Activated naive CD8-positive, alpha-beta T cell treated with anti-CD3 and anti-CD28 coated beads, Interleukin-2, amount 10 ng/mL, durations not matched to agents 7 days and 5 days (primary cell): ENCODE measurements at places on chromosomes 7 and 10. TPM values are rescaled to one million over a fixed set of nuclear protein-coding genes. Genes with fewer than 3 reads are reported as not detected.

Gene EGR2
- 1.4 TPM for total RNA-seq

Gene PCLO
- not detected for total RNA-seq

Gene TDRD1
- total RNA-seq, result 0.08 TPM

Gene HOGA1
- not detected for total RNA-seq

Gene VTI1A
- total RNA-seq, result 43.2 TPM

Gene NEBL
- not detected for total RNA-seq

Gene WEE2
- total RNA-seq, result not detected

Gene RELN
- total RNA-seq, result not detected

Gene DNAJC12
- total RNA-seq, result 3.6 TPM

Gene ANLN
- total RNA-seq, result 57.7 TPM

Gene ELFN1
- not detected for total RNA-seq

Gene NUDCD3
- total RNA-seq, result 113 TPM

- H3K27me3 ChIP-seq, result peaks cover 2% of the 10 kb centered on the region
- H3K4me3 ChIP-seq, result no peak overlapping the region
- H3K36me3 ChIP-seq, result no peaks in the 10 kb centered on the region
- peak; percentile 11 for DNase-seq
Measured at GRCh38 chr7:30928254-30928872, 16.7 kb downstream of the AQP1 start.

GRCh38 chr7:94244760-94245159 lies 149.9 kb upstream of the COL1A2 start:
- no peaks in the 10 kb centered on the region for H3K4me1 ChIP-seq
- no peak overlapping the region for H3K4me3 ChIP-seq

- H3K36me3 ChIP-seq, result peaks cover 2% of the 10 kb centered on the region
- no peak overlapping the region for H3K27ac ChIP-seq
- peaks cover 10% of the 10 kb centered on the region for H3K27me3 ChIP-seq
- peaks cover 11% of the 10 kb centered on the region for H3K4me1 ChIP-seq
Measured at GRCh38 chr7:100489824-100490223, 6.1 kb downstream of the NYAP1 start.

DNA sequence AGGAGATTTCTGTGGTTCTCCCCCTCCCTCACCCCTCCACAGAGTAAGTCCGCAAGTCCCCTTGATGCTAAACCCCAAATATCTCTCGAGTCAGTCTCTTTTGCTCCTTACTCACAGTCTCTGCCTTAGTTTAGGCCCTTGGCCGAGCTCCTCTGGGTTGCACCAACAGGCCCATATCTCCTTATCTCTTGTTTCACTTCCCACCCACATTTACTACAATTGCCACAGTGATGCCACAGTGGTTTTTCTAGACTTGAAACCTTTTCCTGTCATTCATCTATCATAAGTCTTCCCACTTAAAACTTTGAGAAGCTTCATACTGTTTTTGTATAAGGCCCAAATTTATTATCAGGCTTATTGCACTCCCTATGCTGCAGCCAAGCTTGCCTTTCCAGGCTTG lies 23.4 kb upstream of the NME8 start:
- DNase-seq, result no peak
- H3K4me3 ChIP-seq, result no peak overlapping the region
- H3K36me3 ChIP-seq, result peaks cover 2% of the 10 kb centered on the region
- peaks cover 13% of the 10 kb centered on the region for H3K27me3 ChIP-seq

DNA sequence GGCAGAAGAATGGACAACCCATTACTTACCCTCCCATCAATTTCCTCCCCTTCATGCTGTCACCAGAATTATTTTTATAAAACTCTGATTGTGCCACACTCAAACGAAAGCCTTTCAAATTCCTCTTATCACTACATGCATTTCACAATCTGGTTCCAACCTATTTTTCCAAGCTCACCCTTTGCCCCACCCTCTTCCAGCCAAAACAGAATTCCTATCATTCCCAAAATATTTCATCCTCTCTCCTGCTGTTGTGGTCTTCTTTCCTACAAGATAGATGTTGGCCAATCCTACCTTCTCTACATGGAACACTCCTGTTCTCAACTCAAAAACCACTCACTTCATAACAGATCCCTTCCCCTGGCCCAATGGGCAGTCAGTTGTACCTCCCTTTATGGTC lies 111.5 kb downstream of the ELAPOR2 start:
- H3K27me3 ChIP-seq, result peaks cover 9% of the 10 kb centered on the region
- H3K27ac ChIP-seq, result no peak overlapping the region
- no peaks in the 10 kb centered on the region for H3K4me1 ChIP-seq
- DNase-seq, result no peak
- H3K36me3 ChIP-seq, result no peaks in the 10 kb centered on the region

GRCh38 chr10:133489816-133490588 lies 36.3 kb downstream of the SCART1 start:
- peaks cover 16% of the 10 kb centered on the region for H3K27me3 ChIP-seq
- DNase-seq, result no peak
- no peak overlapping the region for H3K27ac ChIP-seq
- H3K4me3 ChIP-seq, result no peak overlapping the region

- H3K36me3 ChIP-seq, result peaks cover 42% of the 10 kb centered on the region
- peaks cover 9% of the 10 kb centered on the region for H3K4me1 ChIP-seq
- no peak for DNase-seq
- H3K27me3 ChIP-seq, result no peaks in the 10 kb centered on the region
- H3K4me3 ChIP-seq, result no peak overlapping the region
Measured at GRCh38 chr10:5906651-5907050, 16.6 kb downstream of the FBH1 start.

GRCh38 chr10:44805466-44806210 lies 105.5 kb upstream of the TMEM72 start:
- H3K27ac ChIP-seq, result no peak overlapping the region
- H3K27me3 ChIP-seq, result peaks cover 3% of the 10 kb centered on the region
- H3K4me3 ChIP-seq, result no peak overlapping the region
- H3K4me1 ChIP-seq, result no peaks in the 10 kb centered on the region

- no peak overlapping the region for H3K27ac ChIP-seq
- H3K4me1 ChIP-seq, result no peaks in the 10 kb centered on the region
- peaks cover 2% of the 10 kb centered on the region for H3K27me3 ChIP-seq
- H3K36me3 ChIP-seq, result no peaks in the 10 kb centered on the region
- DNase-seq, result no peak
- no peak overlapping the region for H3K4me3 ChIP-seq
Measured at GRCh38 chr10:34169131-34169530, 646.0 kb downstream of the PARD3 start.

DNA sequence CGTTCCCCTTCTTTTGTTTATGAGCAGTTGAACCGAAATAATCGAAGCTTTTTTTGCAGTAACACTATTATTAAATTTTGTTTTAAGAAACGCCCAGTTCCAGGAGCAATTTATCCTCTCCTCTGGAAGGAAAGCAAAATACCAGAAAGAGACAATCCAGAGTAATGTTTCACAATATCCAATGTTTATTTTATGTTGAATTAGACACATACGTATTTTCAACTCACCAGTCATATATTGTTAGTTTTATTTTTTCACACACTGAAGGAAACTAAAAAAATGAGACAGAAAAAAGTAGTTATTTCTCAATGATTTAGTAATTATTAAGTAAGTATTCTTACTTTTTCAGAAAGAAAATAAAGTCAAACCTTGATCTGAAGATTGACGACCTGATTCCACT lies 85.1 kb downstream of the MYOF start:
- no peak for DNase-seq
- no peak overlapping the region for H3K27ac ChIP-seq
- no peaks in the 10 kb centered on the region for H3K36me3 ChIP-seq
- peaks cover 5% of the 10 kb centered on the region for H3K27me3 ChIP-seq
- H3K4me1 ChIP-seq, result no peaks in the 10 kb centered on the region
- no peak overlapping the region for H3K4me3 ChIP-seq

DNA sequence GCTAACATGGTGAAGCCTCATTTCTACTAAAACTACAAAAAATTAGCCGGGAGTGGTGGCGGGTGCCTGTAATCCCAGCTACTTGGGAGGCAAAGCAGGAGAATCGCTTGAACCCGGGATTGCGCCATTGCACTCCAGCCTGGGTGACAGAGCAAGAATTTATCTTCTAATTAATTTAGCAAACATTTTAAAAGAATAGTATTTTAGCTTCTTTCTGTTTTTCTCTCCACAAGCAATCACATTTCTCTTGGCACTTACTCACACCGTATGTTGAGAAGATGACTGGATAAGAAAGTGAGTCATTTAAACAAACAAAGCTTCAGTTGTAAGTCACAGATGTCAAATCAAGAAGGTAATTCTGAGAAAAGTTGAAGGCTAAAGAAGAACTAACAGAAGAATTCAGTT lies 264.0 kb downstream of the ARL4A start:
- H3K36me3 ChIP-seq, result no peaks in the 10 kb centered on the region
- H3K4me3 ChIP-seq, result no peak overlapping the region
- H3K27me3 ChIP-seq, result no peaks in the 10 kb centered on the region
- H3K4me1 ChIP-seq, result no peaks in the 10 kb centered on the region
- no peak for DNase-seq

DNA sequence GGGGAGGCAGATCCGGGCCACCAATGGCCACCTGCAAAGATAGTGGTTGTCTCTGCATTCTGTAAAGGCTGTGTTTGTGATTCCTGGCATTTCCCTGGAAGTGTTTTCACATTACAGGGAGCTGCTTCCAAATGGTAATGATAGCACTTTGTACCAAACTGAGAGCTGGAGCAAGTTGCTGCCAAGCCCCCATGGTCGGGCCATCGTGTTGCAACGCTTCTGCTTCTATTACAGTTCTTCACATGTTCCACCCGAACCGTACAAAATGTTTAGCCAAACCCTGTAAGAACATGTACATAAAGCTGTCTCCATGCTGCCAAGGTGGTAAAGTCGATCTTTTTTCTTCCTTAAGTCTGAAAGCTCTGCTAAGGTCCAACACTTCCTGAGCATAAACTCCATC lies 397.7 kb upstream of the NFE2L3 start:
- no peak for DNase-seq
- H3K27ac ChIP-seq, result no peak overlapping the region
- H3K4me1 ChIP-seq, result no peaks in the 10 kb centered on the region
- H3K36me3 ChIP-seq, result no peaks in the 10 kb centered on the region
- H3K4me3 ChIP-seq, result no peak overlapping the region

DNA sequence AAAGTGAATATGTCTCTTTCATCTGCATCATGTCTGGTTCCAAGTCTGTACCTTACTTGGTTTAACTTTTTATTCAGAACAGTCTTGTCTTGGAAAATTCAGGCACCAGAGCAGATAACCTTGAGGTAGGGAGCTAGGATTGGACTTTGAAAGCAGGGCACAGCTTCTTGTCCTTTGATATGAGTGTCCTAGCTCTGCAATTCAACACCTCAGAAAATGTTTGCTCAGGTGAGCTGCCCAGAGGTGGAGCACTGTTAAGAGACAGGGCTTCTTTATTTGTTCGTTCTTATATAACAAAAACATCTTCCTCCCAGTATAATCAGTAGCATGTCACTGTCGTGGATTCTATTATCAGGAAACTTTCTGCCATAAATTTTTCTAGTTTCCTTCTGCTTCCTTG lies 118.3 kb downstream of the LRRC4 start:
- H3K27ac ChIP-seq, result no peak overlapping the region
- DNase-seq, result no peak
- H3K36me3 ChIP-seq, result peaks cover 17% of the 10 kb centered on the region
- H3K4me1 ChIP-seq, result peaks cover 2% of the 10 kb centered on the region

- H3K27ac ChIP-seq, result peak overlapping the region; percentile 80
- no peaks in the 10 kb centered on the region for H3K27me3 ChIP-seq
- DNase-seq, result peak; percentile 42
Measured at GRCh38 chr10:110803830-110804338, 67.8 kb upstream of the PDCD4 start.

DNA sequence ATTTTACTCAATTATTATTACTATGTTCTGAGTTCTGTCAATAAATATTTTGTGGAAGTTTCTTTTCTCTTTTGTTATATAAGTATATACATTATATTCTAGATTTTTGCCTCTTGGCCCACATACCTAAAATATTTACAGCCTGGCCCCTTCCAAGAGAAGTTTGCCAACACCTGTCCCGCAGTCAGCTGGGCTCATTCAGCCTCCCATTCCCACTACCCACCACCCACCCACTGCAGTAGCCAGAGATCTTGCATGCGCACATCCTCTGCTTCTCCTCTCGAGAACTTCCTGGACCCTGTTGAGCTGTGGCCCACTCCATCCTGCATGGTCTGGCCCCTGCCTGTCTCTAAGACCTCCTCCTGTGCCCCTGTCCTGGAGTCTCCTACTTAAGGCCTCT lies 33.6 kb downstream of the WIPF3 start:
- H3K4me3 ChIP-seq, result no peak overlapping the region
- H3K27ac ChIP-seq, result no peak overlapping the region
- H3K36me3 ChIP-seq, result no peaks in the 10 kb centered on the region
- DNase-seq, result no peak

DNA sequence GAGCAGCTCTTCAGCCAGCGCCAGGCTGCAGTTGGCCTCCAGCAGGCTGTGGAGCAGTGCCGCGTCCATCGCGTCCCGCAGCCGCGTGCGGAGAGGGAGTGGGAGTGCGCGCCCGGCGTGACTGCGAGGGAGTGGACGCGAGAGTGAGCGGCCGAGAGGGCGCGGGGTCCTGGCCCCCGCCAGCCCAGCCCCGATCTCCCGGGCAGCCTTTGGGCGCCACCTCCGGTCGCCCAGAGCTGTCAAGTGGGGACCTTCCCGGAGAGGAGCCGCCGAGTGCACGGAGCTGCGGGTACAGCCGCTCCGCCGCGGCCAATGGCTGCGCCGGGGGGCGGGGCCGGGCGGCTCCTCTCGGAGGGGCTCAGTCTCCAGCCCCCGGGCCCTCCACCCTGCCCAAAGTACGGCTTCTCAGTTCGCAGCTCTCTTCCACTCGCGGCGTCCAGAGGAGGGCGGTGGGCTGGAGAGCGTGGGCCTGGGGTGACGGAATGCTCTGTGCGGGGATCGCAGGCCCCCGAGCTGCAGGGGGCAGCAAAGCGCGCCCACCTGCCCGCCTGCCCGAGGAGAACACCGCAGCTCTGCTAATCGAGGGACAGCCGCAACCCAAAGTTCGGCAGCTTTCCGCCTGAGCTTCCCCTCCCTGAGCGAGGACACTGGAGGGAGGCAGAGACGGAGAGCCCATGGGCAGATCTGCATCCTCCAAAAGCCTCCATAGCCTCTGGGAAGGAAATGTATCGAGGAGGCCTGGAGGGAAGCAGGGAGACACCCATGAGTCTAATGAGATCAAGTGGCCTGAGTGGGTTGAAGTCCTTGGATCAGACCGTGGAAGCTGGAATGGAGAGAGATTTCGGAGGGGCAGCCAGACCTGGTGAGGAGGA lies at the start of gene CRHR2:
CRHR2 (minus strand) TSS at position 245 of the 872 bp plus-strand sequence; CDS start at position 69, 176 bp downstream.
- H3K4me3 ChIP-seq, result peak within 1 kb of the TSS; percentile 68
- DNase-seq, result peak; percentile 59
- peaks cover 59% of the 10 kb centered on the region for H3K27me3 ChIP-seq
- H3K36me3 ChIP-seq, result no peaks in the 10 kb centered on the region

DNA sequence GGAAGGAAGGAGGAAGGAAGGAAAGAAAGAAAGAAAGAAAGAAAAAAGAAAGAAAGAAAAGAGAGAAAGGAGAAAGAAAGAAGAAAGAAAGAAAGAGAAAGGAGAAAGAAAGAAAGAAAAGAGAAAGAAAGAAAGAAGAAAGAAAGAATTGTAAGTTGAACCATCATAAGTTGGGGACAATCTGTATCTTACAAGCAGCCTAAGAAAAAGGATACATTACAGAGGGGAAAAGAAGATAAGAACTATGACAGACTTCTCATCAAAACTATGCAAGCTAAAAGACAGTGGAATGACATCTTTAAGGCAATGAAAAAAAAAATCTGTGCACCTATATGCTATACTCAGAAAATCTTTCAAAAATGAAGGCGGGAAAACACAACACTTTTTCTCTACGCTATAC lies 50.3 kb upstream of the SP4 start:
- peaks cover 25% of the 10 kb centered on the region for H3K36me3 ChIP-seq
- DNase-seq, result no peak
- H3K4me1 ChIP-seq, result peaks cover 3% of the 10 kb centered on the region
- no peak overlapping the region for H3K27ac ChIP-seq
- H3K4me3 ChIP-seq, result no peak overlapping the region
